ENCODE measurements at places on chromosomes 6 and 20. TPM values are rescaled to one million over a fixed set of nuclear protein-coding genes. Genes with fewer than 3 reads are reported as not detected.
A peak's percentile ranks its signal among the peaks of the same experiment; 100 is the strongest.

DNA sequence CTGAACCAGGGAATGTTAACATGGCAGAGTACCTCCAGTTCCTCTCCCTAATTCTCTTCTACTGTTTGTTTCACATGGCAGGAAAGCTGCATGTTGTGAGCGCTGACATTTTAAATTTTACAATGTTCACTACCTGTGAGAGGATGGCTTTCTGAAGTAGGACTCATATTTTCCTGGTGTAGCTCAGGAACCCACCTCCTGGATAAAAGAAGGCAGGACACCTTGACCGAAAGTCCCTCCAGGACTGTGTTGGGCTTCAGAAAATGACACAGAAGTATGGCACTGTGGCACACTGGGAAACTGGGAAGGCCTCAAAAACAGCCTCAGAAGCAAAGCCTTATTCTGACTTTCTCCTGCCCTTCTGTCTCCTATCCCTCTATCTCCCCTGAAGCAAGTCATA is 33.3 kb downstream of the PTPRK start:
- peaks cover 7% of the 10 kb centered on the region for H3K4me1 ChIP-seq
- no peaks in the 10 kb centered on the region for H3K36me3 ChIP-seq
- no peak overlapping the region for H3K4me3 ChIP-seq
- H3K27ac ChIP-seq, result no peak overlapping the region
- DNase-seq, result no peak

DNA sequence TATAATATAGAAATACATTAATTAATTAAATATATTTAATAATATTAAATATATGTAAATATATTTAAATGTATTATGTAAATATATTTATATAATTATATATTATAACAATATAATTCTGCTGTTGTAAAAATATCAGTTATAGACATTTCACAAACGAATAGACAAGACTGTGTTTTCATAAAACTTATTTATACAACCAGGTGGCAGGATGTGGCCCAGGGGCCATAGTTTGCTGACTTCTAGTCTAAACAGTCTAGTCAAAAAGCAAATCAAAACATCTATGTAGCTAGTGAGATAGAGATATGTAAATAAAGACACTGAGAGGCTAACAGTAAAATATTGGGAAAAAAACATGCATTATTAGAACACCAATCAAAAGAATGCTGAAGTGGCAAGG is 136.4 kb downstream of the TBXT start:
- no peaks in the 10 kb centered on the region for H3K4me1 ChIP-seq
- no peaks in the 10 kb centered on the region for H3K27me3 ChIP-seq
- no peak overlapping the region for H3K27ac ChIP-seq
- no peak overlapping the region for H3K4me3 ChIP-seq
- H3K36me3 ChIP-seq, result no peaks in the 10 kb centered on the region

DNA sequence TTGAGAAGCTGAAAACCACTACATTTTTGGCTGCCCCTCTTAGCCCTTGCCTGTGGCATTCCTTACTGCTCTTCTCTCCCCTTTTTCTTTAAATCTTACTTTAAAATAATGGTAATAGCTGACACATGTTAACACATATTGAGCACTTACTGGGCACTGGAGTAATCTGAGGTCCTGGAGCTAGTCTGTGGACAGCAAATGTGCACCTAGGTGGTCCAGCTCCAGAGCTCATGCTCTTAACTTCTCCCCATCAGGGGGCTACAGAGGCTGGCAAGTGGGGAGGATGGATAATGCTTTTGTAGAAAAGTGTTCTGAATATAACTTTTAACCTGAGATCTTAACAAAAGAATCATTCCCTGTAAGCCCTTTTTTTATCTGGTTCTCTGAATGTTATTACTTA is 74.8 kb downstream of the ADGRB3 start:
- no peak for DNase-seq
- H3K4me1 ChIP-seq, result no peaks in the 10 kb centered on the region

- no peaks in the 10 kb centered on the region for H3K27me3 ChIP-seq
- H3K36me3 ChIP-seq, result no peaks in the 10 kb centered on the region
- no peak overlapping the region for H3K4me3 ChIP-seq
- H3K4me1 ChIP-seq, result no peaks in the 10 kb centered on the region
- no peak overlapping the region for H3K27ac ChIP-seq
Observed at GRCh38 chr6:116229287-116229913, 24.5 kb downstream of the TSPYL4 start.

DNA sequence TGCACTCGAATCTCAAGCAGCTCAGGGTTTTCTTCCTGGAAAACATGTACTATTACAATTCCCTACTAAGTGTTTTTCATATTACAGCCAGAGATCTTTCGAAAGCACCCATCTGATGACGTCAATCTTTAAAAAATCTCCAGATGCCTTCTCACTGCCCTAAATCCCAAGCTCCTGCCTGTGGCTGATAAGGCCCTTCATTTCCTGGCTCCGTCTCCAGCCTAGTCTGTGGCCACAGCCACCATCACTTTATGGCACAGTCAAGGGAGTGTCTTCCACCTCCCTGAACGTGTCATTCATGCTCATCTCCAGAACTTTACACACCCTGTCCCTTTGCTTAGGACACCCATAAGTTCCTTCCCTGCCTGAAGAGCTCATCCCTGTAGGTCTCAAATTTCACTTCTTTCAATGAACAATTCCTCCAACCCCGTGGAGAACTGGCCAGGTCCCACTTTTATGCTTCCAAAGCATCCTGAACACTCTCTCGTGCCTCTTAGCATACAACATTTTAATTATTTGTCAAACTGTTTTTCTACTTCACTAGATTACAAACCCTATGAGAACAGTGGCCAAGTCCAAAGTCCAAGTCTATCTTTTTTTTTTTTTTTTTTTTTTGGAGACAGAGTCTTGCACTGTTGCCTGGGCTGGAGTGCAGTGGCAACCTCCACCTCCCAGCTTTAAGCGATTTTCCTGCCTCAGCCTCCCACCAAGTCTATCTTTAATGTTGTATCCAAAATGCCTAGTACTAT is 106.1 kb upstream of the AGPAT4 start:
- no peaks in the 10 kb centered on the region for H3K36me3 ChIP-seq
- no peaks in the 10 kb centered on the region for H3K4me1 ChIP-seq
- H3K27me3 ChIP-seq, result peaks cover 11% of the 10 kb centered on the region
- DNase-seq, result no peak
- H3K4me3 ChIP-seq, result no peak overlapping the region

DNA sequence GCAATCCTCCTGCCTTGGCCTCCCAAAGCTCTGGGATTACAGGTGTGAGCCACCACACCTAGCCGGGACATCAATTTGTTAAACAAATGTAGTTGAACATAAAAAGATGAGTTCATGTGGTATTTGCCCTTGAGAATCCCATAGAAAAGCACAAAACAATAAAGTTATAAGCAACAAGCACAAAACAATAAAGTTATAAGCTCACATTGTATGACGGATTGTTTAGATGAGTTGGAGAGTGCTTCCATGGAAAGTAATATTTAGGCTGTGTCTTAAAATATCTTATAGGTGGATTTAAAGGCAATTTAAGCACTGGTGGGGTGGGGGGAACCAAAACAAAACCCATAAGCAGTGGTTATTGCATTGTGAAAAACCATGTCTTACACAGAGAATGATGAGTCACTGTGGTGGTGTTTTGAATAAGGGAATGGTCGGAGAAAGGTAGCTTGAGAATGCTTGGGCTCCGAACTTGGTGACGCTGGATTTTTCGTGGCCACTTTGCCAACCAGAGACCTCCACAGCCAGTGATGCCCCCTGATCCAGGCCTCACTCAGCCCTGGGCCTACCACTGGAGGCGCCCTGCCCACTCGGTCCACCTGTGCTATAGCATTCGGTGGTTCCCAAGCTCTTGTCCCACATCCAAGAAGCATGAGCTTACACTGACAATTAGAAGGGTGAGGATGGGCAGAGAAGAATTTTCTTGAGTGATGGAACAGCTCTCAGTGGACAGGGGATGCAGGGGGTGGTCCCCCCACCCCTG is 256.0 kb downstream of the CDKAL1 start:
- no peak overlapping the region for H3K4me3 ChIP-seq
- no peaks in the 10 kb centered on the region for H3K27me3 ChIP-seq
- DNase-seq, result no peak

- no peak overlapping the region for H3K4me3 ChIP-seq
- peaks cover 5% of the 10 kb centered on the region for H3K4me1 ChIP-seq
- H3K27me3 ChIP-seq, result no peaks in the 10 kb centered on the region
- peaks cover 17% of the 10 kb centered on the region for H3K36me3 ChIP-seq
Observed at GRCh38 chr6:89035252-89036101, 45.1 kb upstream of the PNRC1 start.

GRCh38 chr6:2877960-2878359 is 25.1 kb downstream of the SERPINB9 start:
- peaks cover 62% of the 10 kb centered on the region for H3K4me1 ChIP-seq
- H3K27me3 ChIP-seq, result no peaks in the 10 kb centered on the region
- H3K36me3 ChIP-seq, result peaks cover 19% of the 10 kb centered on the region
- H3K27ac ChIP-seq, result peak overlapping the region; percentile 81
- no peak for DNase-seq
- no peak overlapping the region for H3K4me3 ChIP-seq

GRCh38 chr6:165086814-165087213 is 222.6 kb downstream of the C6orf118 start:
- no peak overlapping the region for H3K27ac ChIP-seq
- no peaks in the 10 kb centered on the region for H3K4me1 ChIP-seq
- H3K4me3 ChIP-seq, result no peak overlapping the region
- no peaks in the 10 kb centered on the region for H3K36me3 ChIP-seq
- H3K27me3 ChIP-seq, result no peaks in the 10 kb centered on the region
- DNase-seq, result no peak

DNA sequence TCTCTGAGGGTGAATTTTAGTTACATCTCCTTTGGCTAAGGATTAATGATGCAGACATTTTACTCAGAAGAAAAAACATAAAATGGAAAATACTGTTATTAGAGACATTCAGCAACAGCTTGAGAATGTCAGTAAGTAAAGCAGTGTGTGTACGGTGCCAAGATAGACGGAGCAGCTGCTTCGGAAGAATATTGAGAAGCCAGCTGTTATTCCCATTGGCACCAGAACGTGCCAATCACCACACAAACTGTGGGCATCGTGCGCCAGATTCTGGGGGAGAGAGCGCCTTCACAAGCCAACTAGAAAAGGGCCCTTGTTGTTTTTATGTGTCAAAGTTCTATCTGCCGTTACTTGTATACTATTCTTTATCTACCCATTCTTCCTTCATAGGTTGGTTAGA is 163.4 kb downstream of the MTFR2 start:
- peaks cover 12% of the 10 kb centered on the region for H3K4me1 ChIP-seq
- H3K36me3 ChIP-seq, result no peaks in the 10 kb centered on the region
- peaks cover 19% of the 10 kb centered on the region for H3K27me3 ChIP-seq
- H3K4me3 ChIP-seq, result no peak overlapping the region
- DNase-seq, result no peak
- no peak overlapping the region for H3K27ac ChIP-seq

DNA sequence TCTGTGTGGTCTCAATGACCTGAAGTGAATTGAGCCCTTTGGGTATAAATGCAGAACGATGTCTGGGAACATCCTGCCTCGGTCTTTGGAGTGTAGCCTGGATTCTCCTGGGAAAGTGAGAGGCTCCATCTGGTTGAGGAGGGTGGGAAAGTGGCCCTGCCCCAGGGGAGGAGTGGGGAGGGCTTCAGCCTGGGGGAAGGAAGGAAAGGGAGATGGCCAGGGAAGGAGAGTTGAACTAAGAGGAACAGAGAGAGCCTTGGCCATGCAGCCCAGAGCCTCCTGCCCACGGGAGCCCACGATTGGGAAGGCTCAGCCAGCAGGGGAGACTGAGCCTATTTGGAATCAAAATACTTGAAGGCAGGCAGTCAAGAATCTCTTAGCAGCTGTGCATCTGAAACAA is 2.3 kb upstream of the EPB41L1 start:
- H3K27ac ChIP-seq, result no peak overlapping the region
- H3K27me3 ChIP-seq, result peaks cover 16% of the 10 kb centered on the region
- H3K4me3 ChIP-seq, result no peak overlapping the region

- H3K36me3 ChIP-seq, result no peaks in the 10 kb centered on the region
- no peak for DNase-seq
- H3K27me3 ChIP-seq, result no peaks in the 10 kb centered on the region
- no peak overlapping the region for H3K27ac ChIP-seq
- H3K4me3 ChIP-seq, result peak overlapping the region; percentile 53
Observed at GRCh38 chr6:42101186-42101657, 41.2 kb downstream of the C6orf132 start.

DNA sequence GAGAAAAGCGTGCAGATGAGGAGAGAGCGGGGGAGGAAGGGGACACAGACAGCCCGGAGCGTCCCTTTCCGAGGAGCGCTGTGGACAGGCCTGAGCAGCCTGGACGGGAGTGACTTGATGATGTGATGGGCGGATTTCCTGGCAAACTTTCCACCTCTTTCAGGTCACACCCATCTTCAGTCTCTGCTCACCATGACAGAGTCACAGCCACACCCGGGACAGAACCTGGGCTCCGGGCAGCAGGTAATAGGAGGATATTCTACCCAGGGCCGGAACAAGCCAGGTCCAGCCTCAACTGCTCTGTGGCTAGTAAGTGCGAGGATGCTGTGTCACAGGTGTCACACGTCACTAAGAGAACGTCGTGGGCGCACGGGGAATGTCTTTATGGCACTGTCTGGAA is 84.3 kb downstream of the THBS2 start:
- H3K36me3 ChIP-seq, result no peaks in the 10 kb centered on the region
- H3K27me3 ChIP-seq, result no peaks in the 10 kb centered on the region
- H3K27ac ChIP-seq, result no peak overlapping the region
- no peaks in the 10 kb centered on the region for H3K4me1 ChIP-seq
- no peak for DNase-seq

DNA sequence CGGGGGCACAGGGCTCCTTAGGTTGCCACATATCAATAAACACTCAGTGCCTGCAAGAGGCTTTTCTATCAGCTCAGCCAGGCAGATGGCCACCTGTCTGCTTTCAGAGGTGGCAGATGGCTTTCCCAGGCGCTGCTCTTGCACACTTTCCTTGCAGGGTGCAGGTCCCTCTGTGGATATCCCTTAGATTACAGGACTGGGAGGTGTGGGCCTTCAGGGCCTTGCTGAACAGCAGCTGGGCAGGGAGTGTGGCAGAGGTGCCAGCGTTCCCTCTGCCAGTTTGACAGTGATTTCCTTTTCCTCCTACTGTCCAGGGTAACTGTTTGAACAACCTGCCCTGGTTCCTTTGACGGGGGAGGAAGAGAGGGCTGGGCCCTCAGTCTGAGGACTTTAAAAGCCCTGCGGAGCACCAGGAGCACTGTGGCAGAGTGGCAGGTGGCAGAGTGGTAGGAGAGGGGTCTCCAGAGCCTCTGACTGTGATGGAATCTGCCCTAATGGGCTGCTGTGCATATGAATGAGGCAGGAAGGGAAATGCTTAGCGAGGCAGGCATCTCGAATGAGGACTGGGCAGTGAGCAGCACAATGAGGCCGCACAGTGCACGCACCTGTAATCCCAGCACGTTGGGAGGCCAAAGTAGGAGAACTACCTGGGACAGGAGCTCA is 34.2 kb downstream of the ABHD12 start:
- peaks cover 32% of the 10 kb centered on the region for H3K4me1 ChIP-seq
- H3K27ac ChIP-seq, result no peak overlapping the region
- no peak overlapping the region for H3K4me3 ChIP-seq

GRCh38 chr6:125809570-125810170 is 18.9 kb downstream of the NCOA7 start:
- DNase-seq, result no peak
- H3K4me3 ChIP-seq, result no peak overlapping the region
- H3K36me3 ChIP-seq, result peaks cover 11% of the 10 kb centered on the region
- H3K27me3 ChIP-seq, result no peaks in the 10 kb centered on the region
- H3K27ac ChIP-seq, result no peak overlapping the region

The NFATC2 gene
- total RNA-seq, result 97.1 TPM

The FAM162B gene
- total RNA-seq, result not detected

The LY86 gene
- total RNA-seq, result not detected

The GLP1R gene
- not detected for total RNA-seq

The SIRPB1 gene
- total RNA-seq, result 2.7 TPM

The RAET1L gene
- not detected for total RNA-seq

The PCK1 gene
- not detected for total RNA-seq

The SNTA1 gene
- 1.1 TPM for total RNA-seq

The APCDD1L gene
- total RNA-seq, result not detected

All from natural killer cell treated with Interleukin-12 subunit alpha and Interleukin-12 subunit beta and Interleukin-15 and Interleukin-18, amount 100 ng/mL, for 72 hours (primary cell).